Vagina (tissue), 2 donors: ENCODE measurements at places on chromosomes 12 and 14.

DNA sequence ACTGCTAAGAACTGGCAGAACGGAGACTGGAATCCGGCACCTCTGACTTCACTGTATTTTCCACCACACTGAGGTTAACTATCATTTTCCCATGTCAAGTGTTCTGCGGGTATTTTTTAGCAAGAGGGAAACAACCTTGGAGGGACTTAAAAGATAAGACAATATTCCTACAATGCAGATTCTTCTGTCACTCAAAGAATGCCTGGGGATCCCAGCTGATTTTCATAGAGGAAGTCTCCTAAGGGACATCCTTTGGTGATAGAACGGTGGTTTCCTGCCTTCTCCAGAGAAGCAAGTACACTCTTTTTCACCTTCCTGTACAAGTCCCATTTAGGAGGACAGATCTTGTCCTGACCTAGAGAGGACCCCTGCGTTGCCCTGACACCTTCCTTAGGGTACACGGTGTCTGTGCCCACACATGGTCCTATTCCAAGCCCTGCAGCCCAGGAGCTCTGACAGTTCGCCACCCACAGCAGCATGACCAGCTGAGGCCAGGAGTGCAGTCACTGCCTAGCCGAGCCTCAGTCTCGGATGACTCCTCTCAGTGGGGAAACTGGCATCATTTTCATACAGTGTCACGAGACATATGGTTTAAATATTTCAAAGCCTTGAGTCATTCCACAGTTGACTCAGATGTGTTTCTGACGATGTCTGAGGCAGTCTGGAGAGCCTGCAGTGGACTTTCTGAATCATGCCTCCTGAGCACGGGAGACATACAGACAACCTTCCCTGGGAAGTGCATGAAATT, 181.3 kb upstream of the FKBP4 start:
- peak; percentile 89 for DNase-seq

DNA sequence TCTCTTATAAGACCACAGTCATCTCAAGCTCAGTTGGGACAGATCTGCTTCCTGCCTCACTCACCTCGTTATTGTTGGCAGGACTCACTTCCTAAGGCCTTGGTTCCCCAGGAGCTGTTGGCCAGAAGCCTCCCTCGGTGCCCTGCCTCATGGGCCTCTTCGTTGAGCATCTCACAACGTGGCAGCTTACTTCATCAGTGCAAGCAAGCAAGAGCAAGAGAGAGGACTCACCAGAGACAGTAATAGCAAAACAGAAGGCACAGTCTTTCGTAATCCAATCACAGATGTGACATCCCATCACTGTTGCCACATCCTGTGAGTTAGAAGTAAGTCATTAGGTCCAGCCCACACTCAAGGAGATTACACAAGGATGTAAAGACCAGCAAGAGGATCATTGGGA, 5.1 kb upstream of the NUMB start:
- no peak for DNase-seq

- DNase-seq, result no peak
These were observed 16.5 kb downstream of the GMFB start for GRCh38 chr14:54472315-54472714.

GRCh38 chr14:103923863-103924262, 4.4 kb upstream of the TDRD9 start:
- no peak for DNase-seq

- DNase-seq, result no peak
These were observed 99.5 kb downstream of the DICER1 start for GRCh38 chr14:95057851-95058250.

DNA sequence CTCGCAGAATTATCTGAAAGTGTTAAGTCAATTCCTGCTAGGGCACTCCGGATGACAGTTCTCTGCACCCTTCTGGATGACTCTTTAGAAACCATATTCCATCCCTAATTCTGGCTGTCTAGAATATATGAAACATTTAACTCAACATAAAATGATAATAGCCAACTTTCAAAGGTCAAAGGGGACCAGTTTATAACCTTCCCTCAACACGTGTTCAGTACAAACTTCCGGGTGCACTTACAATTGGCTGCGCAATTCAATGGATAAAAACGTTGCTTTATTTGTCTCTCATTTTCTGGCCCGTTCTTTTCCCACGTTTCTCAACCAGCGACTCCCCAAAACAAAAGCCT, 1.3 kb downstream of the SBNO1 start:
- DNase-seq, result no peak

DNA sequence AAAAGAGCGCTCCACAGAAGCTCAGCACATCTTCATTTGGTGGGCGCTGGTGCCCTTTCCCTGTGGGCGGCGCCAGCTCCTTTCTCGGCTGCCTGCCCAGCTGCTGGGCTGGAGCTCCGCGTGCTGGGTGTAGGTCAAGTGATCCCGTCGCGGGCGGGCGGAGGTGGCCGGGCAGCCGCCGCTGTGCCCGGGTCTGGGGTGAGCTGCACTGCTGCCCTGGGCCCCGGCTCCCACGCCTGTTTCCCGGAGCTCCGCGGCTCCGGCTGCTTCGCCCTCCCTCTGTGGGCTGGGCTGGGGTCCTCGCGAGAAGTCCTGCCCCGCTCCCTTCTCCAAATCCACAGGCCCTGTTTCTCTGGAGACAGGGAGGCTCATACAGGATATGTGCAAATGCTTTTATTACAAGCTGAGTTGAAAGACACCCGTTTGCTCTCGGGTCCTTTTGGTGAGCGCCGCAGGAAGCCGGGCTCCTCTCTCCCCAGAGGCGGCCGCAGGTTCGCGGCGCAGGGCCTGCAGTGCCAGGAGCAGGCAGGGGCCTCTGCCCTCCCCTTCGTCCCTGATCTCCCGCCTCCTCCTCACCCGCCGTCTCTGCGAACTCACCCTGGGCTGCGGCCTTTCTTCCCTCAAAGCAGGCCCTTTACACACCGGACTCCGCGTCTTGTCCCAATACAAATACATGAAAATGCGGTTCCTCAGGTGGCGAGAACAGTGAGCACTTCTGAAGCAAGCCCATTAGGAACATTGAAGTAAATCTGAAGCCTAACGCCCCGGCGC, 67.8 kb upstream of the CAPRIN2 start:
- DNase-seq, result no peak
